Suppressor macrophage (primary cell): ENCODE measurements at places on chromosomes 1 and 21.

GRCh38 chr1:170041423-170042192 is 32.9 kb downstream of the KIFAP3 start:
- no peak for DNase-seq

DNA sequence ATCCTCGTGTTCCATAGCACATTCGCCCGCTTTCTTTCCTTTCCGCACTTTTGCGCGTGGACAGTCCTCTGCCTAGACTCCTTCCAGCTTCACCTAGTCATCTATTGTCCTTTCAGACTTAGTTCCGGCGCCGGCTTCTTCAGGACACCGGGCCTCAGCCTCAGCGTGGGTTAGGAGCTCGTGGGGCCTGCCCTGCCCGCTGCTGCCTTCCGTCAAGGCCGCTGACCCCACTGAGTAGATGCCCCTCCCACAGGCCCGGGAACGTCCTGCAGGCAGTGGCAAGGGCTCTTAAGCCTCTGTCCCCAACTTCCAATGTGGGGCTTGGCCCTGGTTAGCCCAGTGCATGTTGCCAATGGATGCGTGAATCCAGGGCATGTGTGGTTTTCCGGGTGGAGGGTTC is 11.4 kb downstream of the DMRTB1 start:
- no peak for DNase-seq

- DNase-seq = no peak
Measured at GRCh38 chr1:87963556-87963955, 634.9 kb downstream of the LMO4 start.

- DNase-seq = peak; percentile 41
Measured at GRCh38 chr1:44740179-44740617, 561 bp downstream of the KIF2C start.

- DNase-seq = peak; percentile 6
Measured at GRCh38 chr1:41955461-41956159, 36.9 kb upstream of the HIVEP3 start.

DNA sequence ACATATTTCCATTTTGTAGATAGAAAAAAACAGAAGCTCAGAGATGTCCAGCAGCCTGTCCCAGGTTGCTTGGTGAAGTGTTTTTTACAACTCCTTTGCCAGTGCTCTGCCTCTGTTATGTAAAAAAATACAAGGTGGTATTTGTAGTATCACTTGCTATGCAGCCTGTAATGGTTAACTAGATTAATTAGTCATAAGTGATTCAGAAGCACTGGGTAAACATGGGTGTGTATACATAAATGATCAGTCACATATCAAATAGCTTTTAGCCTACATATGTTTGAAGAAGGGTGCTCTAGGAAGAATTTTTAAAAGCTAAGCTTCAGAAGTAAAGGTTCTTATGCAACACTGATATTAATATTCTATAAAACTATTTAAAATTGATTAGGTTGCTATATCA is 70.0 kb upstream of the MAGI3 start:
- no peak for DNase-seq

GRCh38 chr1:84702143-84702542 is 11.9 kb upstream of the SSX2IP start:
- no peak for DNase-seq

DNA sequence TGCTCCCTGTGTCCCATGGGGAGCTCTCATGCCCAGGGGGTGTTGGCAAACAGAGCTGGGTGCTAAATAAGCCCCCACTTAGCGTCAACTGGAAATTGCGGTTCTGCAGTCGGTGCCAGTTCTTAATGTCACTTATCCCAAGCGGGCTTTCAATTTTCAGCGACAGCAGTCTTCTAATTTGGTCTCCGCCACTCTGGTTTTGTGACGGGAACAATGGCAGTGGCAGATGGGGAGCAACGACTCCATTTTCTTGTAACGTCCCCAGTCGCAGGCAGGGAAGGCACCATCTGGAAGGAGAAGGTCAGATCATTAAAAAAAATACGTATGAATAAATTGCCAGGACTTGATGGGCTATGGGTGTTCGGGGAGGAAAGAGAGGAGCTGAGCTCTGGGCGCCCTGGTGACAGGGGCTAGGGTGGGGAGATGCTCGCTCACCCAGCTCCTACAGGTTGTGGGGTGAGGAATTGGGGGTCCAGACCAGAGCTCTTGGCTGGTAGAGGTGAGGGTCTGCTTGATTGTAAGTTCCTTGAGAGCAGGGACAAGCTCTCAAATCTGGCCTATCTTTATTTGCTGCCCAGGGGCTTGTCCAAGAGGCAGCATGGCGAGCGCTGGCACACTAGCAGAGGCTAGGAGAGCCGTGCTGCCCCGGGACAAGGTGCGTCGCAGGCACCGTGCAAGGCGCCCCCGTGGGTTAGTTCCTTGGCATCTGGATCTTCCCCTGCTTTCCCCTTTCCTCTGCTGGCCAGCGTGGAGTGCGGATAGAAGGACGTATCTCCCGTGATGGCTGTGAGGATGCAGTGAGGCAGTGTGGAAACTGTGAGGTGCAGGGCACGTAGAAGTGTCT is 105.8 kb downstream of the ARHGEF10L start:
- no peak for DNase-seq

DNA sequence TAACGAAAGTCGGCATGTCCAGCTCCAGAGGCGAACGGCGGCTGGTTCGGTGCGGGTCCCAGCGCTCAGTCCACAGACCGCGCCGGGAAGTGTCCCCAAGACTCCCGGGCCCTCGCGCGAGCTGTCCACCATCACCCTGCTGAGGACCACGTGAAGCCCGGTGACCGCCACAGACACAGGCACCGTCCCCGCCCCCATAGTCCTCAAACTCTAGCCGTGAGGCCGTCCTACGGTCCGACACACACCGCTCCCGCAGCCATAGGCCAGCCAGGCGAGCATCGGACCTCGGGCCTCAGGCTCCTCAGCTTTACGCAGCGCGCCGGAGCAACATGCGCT is 535 bp downstream of the SETD4 start:
- DNase-seq = peak; percentile 71

DNA sequence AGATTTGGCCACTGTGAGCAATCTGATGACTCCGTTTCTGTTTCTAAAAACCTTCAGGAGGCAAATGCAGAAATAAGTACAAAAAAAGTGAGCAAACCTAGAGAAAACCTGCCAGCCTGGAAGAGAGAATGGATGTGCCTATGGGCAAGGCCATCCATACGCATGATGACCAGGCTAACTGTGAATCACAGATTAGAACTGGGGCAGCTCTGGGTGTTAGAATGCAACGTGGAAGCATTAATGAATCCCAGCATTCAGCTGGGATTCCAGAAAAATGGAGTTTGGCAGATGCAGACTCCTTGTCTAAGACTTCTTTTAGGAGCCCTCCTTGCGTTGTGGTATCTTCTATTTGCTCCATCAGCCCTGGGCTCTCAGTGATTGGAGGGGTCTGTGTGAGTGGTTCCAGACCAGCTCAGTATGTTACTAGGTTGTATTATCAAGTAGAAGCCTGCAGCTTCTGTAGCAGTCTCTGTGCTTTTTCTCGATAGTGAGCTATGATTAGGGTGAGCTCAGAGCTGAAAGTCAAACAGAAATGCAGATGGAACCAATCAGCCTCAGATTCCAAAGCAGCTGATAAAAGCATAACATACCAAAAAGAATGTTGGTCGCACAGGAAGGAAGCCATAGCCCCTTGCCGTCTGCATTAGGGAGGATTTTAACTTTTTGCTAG is 154.0 kb downstream of the PSMG1 start:
- DNase-seq = no peak

DNA sequence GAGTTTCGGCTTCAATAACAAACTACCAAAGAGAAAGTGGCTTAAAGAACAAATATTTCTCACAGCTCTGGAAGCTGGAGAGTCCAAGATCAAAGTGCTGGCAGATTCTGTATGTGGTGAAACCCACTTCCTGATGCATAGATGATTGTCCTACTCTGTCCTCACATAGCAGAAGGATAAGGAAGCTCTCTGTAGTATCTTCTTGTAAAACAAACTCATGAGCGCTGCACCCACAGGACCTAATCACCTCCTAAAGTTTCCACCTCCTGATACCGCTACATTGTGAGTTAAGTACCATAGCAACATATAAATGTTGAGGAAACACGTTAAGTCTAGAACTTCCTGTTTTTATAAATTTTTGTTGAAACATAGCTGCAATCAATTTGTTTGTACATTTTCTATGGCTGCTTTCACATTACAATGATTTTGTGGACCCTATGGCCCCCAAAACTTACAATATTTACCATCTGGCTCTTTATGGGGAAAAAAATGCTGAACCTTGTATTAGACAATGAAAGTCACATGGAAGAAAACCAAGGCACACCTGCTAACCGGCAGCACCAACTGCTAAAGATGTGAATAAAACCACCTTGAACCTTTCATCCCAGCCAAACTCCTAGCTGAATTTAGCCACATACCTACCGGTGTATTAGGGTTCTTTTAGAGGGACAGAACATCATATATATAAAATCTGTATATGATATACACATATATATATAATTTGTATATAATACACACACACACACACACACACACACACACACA is 1423.4 kb downstream of the NCAM2 start:
- no peak for DNase-seq

DNA sequence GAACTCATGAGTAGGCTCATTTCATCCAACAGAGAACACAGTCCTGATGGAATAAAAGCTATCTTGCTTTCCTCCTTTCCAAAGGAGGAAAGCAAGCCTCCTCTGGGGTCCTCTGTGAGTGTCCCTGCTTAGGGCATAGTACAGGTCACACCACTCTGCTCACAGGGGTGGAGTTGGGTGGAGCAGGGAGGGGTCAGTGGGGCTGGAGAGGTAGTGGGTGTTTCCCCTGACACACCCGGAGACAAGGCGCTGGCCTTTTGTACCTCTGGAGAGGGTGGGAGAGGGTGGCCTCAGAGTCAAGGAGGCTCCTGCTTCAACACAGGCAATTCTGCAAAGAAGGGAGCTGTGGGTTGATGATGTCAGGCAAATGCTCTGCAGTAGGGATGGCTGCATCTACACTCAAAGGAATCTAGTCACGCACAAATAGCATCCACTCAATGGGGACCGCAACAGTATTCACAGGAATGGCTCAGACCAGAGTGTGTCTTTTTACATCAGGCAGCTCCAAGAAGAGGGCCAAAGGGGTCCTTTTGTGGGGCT is 58.6 kb upstream of the PLXNA2 start:
- no peak for DNase-seq

- no peak for DNase-seq
Measured at GRCh38 chr1:226443439-226443838, 35.5 kb upstream of the PARP1 start.

DNA sequence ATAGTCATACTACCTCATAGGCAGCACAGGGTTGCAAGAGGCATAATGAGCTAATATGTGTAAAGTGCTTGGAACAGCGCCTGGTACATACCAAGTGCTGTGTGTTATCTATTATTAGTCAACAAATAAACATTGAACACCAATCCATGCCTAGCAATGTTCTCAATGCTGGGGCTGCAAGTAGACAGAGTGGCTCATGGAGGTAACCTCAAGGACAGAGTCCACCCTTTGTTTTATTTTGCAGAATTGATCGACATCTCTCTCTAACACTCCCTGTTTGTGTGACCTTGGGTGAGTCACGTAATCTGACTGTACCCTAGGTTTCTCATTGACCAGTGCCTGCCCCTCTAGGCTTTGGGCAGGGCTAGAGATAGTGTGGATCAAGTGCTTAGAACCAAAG is 164.0 kb upstream of the KLHDC7A start:
- DNase-seq = no peak

DNA sequence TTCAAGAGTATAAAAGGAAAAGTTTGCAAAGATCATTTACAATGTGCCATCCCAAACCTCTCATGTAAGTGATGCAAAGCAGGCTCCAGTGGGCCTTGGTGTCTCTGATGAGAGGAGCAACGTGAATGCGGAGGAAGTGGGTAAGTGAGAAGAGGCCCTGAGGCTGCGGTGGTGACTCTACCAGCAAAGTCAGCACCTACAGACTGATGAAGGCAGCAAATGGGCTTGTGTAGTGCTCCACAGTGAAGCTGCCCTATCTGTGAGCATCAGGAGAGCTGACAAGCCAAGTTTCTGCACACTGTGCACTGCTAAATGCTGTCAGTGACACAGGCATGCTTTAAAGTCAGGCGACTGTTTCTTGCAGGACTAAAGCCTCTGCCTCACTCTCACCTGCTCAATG is 15.6 kb upstream of the RAP1A start:
- DNase-seq = peak; percentile 55

DNA sequence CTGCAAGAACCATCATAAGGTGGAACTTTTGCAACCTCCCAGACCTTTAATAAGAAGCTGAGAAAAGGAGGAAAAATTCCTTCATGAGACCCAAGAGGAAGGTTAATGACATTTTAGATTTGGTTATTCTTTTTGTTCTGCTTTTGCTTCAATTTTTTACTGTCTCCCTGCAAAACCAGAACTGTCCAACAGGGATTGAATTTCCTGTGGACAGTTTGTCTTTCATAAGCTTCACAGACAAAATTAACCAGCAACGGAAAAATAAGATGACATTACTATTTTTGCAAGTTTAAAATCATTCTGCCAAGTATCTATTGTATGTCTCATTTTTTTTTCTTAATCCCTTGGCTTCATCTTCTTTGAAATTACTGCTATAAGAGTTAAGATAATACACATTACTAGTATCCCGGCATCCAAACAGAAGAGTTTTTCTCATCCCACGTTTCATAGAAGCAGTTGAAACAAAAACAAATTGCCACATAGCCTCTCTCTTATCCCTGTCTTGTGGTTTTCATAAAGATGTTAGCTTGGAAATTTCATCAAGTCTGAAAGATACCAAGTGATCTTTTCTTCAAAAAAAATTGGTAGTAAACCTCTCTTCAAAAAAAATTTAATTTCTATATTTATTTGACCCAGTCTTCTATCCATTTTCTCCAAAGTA is 465.3 kb upstream of the PTBP2 start:
- DNase-seq = no peak
